ENCODE measurements at places on chromosomes 4 and X.
A peak's percentile ranks its signal among the peaks of the same experiment; 100 is the strongest.

GRCh38 chr4:6372649-6373525 lies 99.5 kb downstream of the PPP2R2C start:
- DNase-seq, result no peak

- no peak for DNase-seq
These were observed 363.5 kb upstream of the EMCN start for GRCh38 chr4:100881283-100881682.

DNA sequence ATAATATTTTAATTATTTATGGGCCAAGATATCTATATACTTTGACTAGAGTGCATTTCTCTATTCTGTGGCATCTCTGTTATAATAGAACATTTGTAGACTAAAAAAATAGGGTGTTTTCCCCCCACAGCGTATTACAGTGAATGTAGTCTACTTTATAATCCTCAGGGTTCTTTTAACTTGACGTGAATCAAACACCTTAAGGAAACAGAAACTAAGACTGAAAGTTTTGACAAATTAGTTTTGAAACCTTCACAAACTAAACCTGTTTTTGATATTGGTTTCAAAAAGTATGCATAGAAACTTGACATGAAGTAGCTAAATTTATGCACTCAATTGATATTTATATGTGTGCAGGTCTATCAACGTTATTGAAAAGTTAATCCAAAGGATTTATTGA lies 1963.1 kb upstream of the TENM3 start:
- no peak for DNase-seq

GRCh38 chr4:7334521-7335275 lies 100.0 kb downstream of the PSAPL1 start:
- DNase-seq, result no peak

DNA sequence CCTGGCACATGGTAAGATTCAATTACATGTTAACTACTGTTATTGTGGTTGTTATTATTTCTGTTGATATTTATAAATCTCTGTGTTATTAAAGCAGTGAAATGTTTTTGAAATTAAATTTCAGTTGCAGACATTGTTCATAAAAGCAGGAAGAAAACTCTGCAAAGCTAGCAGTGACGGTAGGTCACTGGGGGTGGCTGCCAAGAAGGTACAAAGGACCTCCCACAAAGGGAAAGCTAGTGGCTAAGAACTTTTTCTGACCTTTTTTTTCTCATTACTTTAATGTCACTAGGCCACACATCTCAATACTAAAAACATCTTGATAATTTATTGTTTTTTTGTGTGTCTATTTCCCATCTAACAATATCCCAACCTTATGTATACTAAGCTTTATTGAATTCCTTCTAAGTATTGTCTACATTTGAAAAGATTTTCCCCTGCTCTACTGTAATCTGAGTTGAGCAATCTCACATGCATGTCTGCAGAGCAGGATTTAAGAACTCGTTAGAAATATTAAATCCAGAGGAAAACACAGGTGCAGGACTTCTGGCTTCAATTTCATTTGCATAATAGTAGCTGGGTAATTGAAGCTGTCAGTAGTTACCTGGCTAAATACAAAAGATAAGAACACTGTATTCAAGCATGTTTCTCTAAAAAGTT lies 197.3 kb downstream of the CFAP299 start:
- DNase-seq, result no peak

- no peak for DNase-seq
These were observed 778.4 kb upstream of the FRG1 start for GRCh38 chr4:189162073-189162789.

GRCh38 chr4:188728359-188728758 lies 589.1 kb downstream of the TRIML1 start:
- no peak for DNase-seq

DNA sequence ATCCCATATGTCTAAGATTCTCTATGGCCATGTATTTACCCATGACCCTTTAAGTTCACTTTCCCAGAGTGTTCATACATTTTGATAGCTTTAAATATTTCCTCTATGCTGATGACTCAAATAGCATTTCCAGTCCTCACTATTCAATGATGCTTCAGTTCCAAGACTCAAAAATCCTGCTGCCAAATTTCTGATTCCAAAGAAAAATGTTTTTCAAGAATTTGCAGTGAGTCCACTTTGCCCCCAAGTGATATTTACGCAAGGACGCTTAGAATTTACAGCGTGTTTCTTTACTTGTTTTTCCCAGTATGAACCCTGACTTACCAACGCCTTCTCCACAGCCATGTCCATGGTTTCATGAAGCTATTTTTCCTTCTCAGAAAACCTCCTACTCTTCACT lies 127.9 kb upstream of the PCDH18 start:
- no peak for DNase-seq

DNA sequence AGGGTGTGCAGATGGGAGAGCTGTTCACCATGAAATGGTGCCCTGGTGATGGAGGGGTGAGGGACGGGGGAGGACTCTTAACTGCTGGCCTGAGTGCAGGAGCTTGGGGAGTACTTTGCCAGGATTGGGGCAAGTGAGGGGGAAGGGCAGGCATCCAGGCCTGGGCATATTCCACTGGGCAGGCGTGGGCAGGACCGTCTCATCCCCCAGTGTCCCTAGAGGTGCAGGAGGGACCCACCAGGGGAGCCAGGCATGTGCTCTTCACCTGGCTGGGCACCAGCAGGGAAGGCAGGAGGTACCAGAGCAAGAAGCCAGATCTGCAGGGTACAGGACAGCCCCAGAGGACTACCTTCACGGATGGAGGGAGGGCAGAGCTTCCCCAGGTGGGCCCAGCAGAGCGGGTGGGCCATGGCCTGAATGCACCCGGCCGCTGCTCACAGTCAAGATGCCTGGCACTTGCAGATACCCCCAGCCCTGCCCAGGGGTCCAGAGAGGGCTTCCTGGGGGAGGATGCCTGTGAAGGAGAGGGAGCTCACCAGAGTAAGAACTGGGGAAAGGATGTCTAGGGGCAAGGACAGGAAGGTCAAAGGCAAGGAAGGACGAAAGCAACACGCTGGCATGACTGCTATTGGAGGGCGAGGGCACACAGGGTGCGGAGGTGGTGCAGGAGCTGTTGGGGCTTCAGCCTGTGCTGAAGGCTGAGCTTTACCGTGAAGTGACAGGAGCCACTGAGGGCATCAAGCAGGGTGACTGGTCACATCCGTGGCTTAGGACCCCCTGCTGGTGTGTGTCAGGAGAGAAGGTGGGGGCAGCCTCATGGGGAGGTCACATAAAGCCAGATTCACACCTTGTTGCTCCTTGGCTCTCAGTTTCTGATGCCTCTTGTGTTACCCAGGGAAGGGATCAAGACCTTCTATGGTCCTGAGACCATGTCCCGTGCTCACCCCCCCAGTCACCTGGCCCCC lies 68.2 kb upstream of the NKX1-1 start:
- no peak for DNase-seq

DNA sequence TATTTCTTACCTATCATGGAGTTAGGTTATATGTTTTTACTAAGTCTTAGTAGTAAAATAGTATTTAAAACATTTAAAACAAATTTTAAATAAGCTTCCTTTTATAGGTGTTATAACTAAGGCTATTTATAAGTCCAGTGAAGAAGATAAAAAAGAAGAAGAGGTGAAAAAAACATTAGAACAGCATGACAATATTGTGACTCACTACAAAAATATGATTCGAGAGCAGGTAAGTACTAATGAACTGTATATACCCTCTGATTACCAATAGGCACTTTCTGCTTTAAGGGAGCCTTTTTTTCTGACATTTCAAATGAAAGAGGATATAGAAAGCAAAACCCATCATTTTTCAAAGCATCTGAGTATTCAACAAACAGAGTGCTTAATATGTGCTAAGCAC lies 76.6 kb downstream of the USO1 start:
- DNase-seq, result no peak

DNA sequence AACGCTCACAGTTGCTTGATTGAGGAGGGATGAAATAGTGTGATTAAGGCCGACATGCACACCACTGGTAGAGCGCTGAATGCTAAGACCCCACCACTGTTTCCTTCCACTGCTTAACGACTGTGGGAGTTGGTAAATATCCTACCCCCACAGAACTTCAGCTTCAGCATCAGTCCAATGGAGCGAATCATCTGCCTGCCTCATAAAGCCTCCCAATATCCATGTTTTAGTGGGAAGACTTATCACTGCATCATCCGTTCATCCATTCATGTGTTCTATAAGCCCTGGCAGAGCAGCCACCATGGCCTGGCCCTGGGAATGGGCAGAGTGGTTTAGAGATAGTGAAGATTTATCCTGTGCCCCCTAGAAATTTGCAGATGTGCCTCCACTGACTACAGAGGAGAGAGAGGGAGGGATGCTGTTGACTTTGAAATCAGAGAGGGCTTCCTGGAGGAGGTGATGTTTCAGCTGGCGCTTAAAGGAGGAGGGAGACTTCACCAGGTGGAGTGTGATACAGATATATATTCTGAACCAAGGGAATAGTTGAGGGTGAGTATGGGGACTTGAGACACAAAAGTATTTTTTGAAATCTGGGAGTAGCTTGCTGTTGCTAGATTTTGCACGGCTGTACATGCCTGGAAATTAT lies 71.9 kb upstream of the STX18 start:
- DNase-seq, result no peak

- no peak for DNase-seq
These were observed 9.8 kb downstream of the ANKRD17 start for GRCh38 chr4:73248821-73249220.

- no peak for DNase-seq
These were observed 78.8 kb downstream of the NHS start for GRCh38 chrX:17453788-17454187.

DNA sequence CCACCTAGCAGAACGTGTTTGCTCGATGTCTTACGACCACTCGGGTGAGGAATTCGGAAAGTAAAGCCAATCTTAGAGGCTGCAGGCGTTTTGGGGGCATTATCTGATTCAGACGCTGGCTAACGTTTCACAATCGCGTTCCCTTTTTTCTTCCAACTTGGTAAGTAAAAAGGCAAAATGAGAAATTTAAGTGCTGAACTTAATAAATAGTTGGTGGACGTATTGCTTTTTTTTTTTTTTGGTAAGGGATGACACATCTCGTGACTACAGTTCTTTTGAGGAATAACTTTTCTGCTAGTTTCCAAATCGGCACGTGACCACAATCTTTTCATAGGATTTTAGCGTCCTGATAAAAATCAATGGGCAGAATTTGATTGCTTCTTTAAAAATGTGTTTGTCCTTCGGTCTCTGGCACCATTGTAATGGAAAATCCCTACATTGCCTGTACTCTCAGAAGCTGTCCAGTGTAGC lies 848 bp downstream of the RAB9A start:
- no peak for DNase-seq

GRCh38 chr4:7626531-7626930 lies 191.8 kb upstream of the PSAPL1 start:
- no peak for DNase-seq

- DNase-seq, result no peak
These were observed 62.4 kb downstream of the ANXA10 start for GRCh38 chr4:168154546-168155277.

DNA sequence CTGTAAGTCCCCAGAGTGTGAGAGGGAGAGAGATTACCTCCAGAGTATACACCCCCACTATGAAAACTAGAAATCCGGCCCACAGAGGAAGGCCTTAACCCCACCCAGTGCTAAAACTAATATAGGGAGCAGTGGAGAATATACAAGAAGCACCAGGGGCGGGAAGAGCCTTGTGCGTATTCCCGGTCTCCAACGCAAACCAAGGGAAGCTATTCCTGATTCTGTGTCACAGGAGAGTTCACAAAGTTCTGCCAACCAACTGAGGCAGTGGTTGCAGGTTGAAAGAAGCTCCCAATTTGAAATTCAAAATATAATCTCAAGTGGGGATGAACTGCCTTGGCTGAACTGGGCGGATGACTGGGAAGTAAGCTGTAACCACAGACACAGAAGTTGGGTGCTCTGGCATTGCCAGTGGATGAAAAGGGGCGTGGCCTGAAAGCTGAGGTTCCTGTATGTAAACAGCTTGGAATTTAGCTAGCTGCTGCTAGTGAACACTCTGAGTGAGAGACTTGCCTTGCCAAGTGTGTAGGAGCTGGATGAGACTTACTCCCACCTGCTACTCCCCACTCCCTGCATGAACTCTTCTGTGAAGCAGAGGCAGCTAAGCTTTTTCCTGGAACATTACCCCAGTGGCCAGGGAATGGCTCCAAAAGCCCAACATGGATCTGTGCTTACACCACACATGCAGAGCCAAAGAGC lies 32.7 kb downstream of the ELF2 start:
- no peak for DNase-seq

GRCh38 chrX:132631579-132632232 lies 142.9 kb upstream of the MBNL3 start:
- no peak for DNase-seq

DNA sequence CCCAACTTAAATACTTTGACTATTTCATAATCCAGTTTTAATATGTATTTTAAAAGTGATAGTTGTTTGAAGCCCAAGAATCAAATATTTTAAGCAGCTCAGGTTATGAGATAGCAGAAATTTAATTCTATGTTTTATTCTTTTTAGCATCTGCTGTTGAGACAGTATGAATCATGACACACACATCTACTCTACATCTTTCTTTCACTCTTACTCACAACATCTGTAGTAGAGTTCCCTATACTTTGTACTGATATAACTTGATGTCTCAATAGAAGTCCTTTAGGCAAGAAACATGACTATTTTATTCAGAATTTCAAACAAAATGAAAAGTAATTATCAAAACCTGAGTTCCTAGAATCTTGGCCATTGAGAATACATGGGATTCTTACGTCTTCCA lies 187.9 kb upstream of the GNPDA2 start:
- no peak for DNase-seq

DNA sequence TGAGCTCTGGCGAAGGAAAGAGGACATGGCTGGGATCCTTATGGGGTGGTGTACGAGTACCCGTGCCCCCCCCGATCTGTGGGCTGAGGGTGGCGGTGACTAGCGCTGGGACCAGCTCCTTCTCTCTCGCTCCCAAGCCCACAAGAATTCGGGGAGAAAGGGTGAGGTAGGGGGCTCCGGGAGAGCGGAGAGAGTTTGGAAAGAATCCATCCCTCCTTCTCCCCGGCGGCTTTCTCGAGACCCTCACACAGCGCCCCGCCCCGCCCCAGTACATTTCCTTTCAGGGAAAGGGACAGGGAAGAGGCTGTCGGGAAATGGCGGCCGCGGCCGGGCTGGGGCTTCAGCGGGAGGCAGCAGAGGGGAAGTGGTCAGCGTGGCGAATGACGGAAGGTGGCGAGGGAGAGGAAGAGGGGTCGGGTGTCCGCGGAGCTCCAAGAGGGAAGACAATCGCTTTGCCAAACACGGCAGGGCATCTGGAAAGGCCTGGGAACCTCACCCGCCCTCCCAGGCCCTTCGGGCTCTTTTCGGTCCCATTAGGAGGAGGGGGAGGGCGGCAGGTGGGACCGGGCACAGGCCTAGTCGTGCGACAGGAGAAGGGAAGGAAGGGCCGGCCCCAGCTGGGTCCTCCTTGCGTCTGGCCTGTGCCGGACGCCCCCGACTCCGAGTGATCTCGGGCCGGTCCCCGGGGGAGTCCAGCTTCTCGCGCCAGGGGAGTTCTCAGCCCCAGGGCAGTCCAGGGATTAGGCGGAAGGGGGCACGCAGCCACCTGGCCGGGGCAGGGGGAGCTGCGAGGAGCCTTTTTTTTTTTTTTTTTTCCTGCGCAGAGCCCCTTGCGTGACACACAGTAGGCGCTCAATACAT lies 10.2 kb downstream of the HNRNPH2 start:
- peak; percentile 38 for DNase-seq

GRCh38 chr4:26609391-26609790 lies 25.5 kb downstream of the TBC1D19 start:
- DNase-seq, result peak; percentile 18

- DNase-seq, result no peak
These were observed 229.9 kb downstream of the COL25A1 start for GRCh38 chr4:109072595-109072994.

- DNase-seq, result no peak
These were observed 87.1 kb upstream of the USP9X start for GRCh38 chrX:40998123-40998522.

GRCh38 chr4:139301821-139302611 lies at the start of gene NDUFC1:
Gene NDUFC1, minus strand, starts transcription at chr4:139302477. Its CDS starts 6,679 bp downstream, at chr4:139295798.
- peak; percentile 65 for DNase-seq

- DNase-seq, result no peak
These were observed 1341.7 kb downstream of the PCDH7 start for GRCh38 chr4:32061916-32062315.

All from T-helper 2 cell (primary cell).